Activated CD8-positive, alpha-beta memory T cell treated with anti-CD3 and anti-CD28 coated beads, Interleukin-2, amount 50 U/mL, for 4 hours (primary cell): ENCODE measurements at places on chromosomes 6 and 20.
A peak's percentile ranks its signal among the peaks of the same experiment; 100 is the strongest.

DNA sequence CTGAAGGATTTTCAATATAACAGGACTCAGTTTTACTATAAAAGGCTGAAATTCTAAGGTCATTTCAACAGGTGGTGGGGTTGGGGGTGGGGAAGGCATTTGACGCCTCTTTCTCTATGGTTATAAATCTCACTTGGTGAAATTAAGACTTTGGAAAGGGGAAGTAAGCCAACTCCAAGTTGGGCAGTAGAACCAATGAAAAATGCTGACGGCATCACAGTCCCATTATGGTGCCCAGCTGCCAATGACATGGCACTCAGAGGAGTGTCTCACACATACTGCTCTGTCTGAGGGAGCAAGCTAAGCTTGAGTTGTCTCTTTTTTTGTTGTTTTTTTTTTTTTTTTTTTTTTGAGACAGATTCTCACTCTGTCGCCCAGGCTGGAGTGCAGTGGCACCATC lies 4.7 kb downstream of the SLC16A10 start:
- no peak for DNase-seq

- DNase-seq: no peak
These were observed 50.9 kb downstream of the RIOK1 start for GRCh38 chr6:7440476-7440875.

- no peak for DNase-seq
These were observed 54.4 kb downstream of the GNAS start for GRCh38 chr20:58906894-58907293.

GRCh38 chr6:138454981-138455706 lies 44.1 kb downstream of the NHSL1 start:
- DNase-seq: peak; percentile 38

DNA sequence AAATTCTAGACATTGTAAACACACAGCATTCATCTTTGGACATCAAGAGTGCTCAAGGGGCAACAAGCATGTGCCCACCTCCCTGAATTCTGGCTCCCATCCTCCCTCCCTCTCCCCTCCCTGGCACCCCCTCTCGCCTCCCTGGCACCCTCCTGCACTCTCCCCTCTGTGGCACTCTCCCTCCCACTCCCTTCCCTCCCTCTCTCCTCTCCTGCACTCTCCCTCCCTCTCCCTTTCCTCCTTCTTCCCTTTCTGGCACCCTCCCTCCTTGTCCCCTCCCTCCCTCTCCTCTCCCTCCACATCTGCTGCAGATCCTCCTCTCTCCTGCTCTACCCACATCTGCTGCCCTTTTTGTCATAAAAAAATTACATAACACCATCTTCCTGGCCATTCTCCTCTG lies 113.0 kb upstream of the SLC22A23 start:
- no peak for DNase-seq

GRCh38 chr6:167094436-167094819 lies 28.5 kb upstream of the CCR6 start:
- no peak for DNase-seq

- DNase-seq: no peak
These were observed 34.9 kb upstream of the SNX9 start for GRCh38 chr6:157788180-157788579.

DNA sequence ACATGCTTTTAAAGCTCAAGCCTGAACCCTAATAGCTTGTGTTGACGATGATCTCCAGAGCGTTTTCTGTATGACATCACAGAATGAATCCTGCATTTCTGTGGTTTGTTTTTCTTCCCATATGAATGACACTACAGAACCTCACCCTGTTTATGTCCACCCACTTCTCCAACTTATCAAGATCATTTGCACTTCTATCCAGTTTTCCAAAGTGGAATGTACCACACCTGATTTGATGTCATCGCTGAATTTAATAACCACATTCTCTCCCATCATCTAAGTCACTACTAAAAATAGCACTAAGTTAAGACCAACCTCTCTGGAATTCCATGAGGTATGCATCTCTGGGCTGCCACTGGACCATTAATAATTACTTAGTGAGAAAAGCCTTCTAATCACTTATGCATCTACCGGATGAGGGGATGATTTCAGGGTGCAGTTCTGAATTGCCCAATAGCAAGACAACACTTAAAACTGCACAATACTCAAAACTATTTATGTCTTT lies 33.3 kb upstream of the CITED2 start:
- no peak for DNase-seq

DNA sequence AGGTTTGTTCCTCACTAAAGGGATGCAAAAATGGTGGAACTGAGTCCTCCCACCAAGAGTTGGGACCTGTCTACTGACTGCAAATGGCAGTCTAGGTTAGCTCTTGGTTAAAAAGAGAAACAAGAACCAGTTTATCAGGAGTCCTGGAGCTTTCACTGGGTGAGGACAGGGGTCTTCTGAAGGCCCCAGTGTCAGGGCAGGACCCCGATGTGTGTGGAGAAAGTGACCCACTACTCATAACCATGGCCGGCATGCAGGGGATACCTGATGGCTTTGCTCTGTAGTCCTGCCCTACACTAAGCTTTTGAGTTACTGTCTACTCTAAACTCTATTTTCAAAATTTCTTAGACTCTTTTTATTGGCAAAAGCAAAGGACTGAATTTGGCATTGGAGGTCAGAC lies 220.5 kb downstream of the ANKRD60 start:
- DNase-seq: no peak

- no peak for DNase-seq
These were observed 40.7 kb downstream of the MAP3K5 start for GRCh38 chr6:136751522-136751956.

- DNase-seq: no peak
These were observed 45.8 kb upstream of the VSTM2L start for GRCh38 chr20:37856932-37857660.
